ENCODE measurements at places on chromosomes 7 and 10.
A peak's percentile ranks its signal among the peaks of the same experiment; 100 is the strongest.

DNA sequence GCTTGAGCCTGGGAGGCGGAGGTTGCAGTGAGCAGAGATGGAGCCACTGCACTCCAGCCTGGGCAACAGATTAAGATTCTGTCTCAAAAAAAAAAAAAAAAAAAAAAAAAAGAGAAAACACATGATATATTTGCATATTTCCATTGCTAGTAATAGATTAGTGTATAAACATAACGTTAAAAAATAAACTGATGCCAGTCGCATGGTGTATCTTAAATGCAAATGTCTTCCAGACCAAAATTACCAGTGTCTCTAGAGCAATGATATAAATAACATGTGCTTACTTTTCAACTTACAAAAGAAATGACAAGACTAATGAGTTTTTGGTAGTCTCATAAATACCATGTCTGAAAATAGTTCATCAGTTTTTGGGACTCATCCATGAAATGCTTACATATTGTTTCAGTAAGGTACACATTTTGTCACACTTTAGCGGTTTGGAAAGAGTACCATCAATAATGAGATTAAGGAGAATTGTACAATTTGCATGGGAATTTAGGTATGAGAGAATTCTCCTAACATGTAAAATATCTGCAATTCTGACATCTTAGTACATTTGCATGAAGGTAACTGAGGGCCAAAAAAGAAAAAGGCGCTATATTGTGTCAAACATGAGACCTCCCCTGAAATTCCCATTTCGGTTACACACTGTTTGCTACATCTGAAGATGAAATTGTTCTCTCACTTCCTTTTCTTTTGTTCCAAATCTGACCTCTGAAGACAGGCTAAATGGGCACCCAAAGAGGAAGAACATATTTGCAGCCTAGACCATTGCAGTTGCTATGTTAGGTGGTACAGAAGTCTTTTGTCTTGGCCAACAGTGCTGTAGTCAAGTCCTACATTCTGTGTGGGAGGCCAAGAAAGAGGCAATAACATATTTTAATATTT, 51.5 kb upstream of the PIP4K2A start:
- DNase-seq: no peak

GRCh38 chr7:48259463-48260280, 88.4 kb downstream of the ABCA13 start:
- no peak for DNase-seq

DNA sequence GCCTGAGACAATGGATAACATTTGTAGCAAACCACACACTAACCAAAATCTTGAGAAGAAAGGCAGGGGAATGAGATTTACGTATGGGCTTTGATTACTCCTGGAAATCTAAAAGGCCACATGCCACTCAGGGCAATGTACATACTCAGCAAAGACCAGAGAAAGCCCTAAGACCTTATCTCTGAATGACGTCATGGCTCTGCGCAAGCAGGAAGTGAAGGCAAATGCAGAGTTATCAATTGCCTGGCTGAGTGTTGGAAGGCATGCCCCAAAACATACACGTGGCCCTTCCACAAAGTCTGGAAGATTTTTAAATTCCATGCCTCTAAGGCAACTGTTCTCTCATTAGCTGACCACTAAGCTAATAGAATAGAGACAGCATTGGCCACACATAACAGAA, 90.9 kb upstream of the NRBF2 start:
- DNase-seq: no peak

DNA sequence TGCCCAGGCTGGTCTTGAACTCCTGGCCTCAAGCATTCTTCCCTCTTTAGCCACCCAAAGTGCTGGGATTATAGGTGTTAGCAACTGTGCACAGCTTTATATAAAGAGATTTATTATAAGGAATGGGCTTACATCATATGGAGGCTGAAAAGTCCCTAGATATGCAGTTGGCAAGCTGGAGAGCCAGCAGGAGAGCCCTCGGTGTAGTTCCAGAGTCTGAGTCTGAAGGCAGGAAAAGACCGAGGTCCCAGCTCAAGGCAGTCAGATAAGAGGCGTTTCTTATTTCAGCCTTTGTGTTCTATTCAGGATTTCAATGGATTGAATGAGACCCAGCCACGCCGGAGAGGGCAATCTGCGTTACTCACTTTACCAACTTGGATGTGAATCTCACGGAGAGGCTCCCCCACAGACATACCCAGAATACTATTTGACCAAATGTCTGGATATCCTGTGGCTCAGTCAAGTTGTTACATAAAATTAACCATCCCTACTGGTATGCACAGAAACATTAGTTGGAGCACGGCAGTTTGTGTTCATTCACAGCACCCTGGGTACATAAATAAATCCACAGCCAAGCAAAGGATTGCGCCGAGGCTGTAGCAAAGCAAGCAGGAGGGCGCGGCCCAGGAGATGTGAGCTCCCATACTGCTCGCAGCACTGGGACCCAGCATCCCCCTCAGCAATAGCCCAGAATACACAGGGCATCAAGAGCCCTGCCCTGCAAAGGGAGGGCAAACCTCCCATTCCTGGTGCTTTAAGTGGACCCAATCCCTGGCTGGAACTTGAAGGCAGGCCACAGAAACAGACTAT, 158.4 kb upstream of the ZNF32 start:
- no peak for DNase-seq

DNA sequence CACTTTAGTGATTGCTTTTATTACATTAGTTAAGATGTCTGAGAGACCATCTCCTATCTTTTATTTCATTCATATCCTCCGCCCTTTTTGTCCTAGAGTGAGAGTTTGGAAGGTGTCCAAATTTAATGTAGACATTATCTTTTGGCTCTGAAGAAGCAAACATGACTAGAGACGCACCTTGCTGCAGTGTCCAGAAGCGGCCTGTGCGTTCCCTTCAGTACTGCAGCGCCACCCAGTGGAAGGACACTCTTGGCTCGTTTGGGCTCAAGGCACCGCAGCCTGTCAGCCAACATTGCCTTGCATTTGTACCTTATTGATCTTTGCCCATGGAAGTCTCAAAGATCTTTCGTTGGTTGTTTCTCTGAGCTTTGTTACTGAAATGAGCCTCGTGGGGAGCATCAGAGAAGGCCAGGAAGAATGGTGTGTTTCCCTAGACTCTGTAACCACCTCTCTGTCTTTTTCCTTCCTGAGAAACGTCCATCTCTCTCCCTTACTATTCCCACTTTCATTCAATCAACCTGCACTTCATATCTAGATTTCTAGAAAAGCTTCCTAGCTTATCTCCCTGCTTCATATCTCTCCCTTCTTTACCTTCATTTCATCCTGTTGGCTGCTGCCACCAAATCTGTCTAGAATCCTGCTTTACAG, 10.4 kb upstream of the CLCN1 start:
- DNase-seq: peak; percentile 8

DNA sequence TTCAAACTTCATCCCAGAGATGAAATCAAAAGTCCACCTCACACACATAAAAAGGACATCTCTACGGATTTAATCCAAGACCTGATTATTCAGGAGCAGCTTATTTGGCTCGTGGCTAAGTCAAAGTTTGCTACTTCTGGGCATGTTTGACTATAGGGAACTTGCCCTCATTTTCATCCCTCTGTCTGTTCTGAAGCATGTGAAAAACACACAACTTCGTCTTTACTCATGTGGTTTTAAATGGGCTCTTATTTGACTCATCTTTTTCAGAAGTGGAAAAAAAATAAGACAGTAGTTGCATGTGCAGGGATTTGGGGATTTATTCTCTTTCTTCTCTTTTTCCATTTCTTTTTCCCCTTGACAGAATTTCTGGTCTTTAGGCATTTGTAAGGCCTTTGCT, 295.9 kb downstream of the TFEC start:
- DNase-seq: no peak

DNA sequence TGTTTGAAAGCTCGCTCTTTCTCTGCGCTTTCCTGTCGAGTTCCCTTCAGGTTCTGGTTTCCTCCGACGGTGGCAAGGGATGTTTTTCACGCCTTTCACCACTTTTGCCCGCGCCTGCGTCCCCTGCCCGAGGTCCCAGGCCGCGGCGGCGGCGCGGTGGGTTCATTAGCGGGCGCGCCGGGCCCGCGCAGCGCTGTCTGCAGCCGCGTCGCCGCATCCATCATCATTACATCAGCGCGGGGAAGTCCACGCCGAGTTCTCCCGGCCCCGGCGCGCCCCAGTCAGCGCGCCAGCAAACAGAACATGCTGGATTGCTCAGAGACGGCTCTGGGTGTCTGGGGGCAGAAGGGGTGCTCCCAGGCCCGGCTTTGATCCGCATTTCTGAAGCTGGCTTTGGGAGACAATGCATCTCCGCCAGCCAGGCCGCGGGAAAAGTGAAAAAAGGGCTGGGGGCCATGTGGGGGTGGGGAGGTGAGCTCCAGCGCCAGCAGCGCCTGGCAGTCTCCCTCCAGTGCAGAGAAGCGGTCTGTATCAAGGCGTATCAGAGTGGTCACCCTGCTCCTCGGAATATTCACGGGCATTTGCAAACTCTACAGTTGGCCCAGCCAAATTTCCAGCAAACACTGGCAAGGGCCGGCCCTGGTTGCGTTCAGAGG, 8.9 kb downstream of the GLI3 start:
- no peak for DNase-seq

DNA sequence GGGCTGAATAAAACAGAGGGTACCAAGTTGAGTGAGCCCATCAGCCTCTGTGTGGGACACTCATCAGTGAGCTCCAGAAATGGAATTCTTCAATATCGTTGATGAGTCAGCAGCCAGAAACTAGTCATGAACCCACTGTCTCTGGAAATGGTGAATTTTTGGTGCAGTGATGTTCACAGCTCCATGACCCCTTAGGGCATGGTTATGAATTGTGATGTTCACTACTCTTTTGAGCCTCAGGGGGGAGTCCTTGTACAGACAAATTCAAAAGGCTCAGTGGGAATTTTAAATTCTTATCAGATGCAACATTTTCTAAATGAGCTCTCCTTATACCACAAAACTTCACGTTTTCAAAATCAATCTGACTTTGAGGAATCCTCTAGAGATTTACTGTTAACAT, 335.7 kb downstream of the PHTF2 start:
- peak; percentile 68 for DNase-seq

DNA sequence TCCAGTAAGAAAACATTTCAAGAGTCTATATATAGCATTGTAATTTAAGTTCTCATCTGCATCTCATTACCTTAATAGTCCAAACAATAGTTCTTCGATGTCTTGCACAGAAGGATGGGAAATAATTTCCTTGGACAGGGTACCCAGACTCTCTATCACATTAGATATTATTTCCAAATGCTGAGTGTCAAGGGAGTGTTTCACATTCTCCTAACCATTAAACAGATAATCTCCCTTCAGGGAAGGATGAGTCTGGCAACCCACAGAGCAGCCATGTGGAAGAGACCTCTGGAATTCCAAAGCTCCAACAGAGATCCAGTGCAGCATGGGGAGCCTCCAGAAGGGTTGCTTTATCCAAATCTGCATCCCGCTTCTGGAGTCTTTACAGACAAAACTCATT, 89.6 kb downstream of the FZD1 start:
- DNase-seq: peak; percentile 20

- DNase-seq: no peak
Observed at GRCh38 chr7:8322667-8323066, 60.7 kb upstream of the ICA1 start.

- no peak for DNase-seq
Observed at GRCh38 chr7:35792472-35792871, 8.4 kb upstream of the SEPTIN7 start.

DNA sequence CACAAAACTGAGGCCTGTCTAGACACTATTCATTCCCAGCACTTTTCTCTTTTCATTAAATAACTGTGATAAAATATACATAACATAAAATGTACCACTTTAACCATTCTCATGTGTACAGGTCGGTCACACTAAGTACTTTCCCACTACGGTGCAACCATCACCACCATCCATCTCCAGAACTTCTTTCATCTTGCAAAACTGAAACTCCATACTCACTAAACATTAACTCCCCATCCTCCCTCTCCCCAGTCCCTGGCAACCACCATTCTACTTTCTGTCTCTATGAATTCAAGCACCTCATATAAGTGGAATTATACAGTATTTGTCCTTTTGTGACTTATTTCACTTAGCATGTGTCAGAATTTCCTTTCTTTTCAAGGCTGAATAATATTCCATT, 53.0 kb downstream of the ARHGAP12 start:
- DNase-seq: no peak

- no peak for DNase-seq
Observed at GRCh38 chr7:127901895-127902703, 129.1 kb downstream of the LRRC4 start.

- DNase-seq: no peak
Observed at GRCh38 chr7:74360008-74360407, 70.8 kb downstream of the CLIP2 start.

- no peak for DNase-seq
Observed at GRCh38 chr10:36421992-36422391, 703.4 kb upstream of the ANKRD30A start.

DNA sequence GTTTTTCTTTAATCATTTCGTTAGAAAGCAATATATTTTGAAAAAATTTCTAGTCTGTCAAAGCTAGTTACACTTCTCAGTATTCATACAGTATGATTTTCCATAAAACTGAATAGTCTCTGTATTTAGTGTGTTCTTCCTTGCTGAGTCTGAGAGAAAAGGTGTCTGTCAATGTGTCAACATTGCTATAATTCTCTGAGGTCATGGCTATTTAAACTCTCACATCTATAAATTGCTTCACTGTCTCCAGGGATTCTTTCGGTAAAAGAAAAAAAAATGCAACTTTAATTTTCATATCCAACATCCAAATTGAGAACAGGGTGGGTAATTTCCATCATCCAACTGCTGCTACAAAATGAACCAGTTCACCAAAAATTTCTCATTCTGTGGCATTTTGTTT, 319.7 kb upstream of the GHITM start:
- DNase-seq: no peak

DNA sequence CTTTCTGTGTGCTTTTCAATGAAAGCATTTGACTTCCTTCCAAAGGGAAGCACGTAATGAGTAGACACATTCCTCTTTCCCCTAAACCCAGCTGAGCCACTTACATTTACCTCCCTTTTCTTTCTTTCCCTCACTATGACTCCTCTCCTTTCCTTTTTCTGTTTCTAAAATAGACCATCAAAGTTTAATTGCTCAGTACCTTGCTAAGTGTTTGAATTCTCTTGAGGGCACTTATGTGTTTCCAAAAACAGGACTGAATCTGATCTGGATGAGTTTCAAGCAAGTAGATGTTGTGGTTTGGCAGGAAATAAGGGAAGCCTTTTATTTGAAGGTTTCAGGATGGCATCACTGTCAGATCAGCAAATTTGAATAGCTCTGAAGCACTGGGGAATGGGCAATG, 396.2 kb downstream of the REEP3 start:
- DNase-seq: no peak

GRCh38 chr10:775245-776075, 86.0 kb upstream of the DIP2C start:
- no peak for DNase-seq

DNA sequence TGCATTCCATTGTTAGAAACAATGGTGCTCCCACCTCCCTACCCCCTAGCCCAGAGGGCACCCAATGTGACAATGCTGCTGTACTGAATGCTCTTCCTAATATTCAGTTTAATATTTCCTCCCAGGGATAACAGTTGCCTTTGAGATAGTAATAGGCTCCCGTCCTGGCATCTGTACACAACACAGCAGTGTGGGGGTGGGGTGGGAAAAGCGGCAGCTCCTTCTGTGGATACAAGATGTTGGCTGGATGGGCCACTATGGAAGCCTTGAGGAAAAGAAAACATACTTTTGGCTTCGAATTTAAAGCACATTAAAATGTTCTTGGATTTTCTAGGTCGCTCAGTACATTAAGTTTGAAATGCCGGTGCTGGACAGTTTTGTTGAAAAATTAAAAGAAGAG, 9.2 kb upstream of the ZNF22 start:
- DNase-seq: no peak

GRCh38 chr10:69415049-69415448, 1.7 kb downstream of the TACR2 start:
- DNase-seq: no peak

- no peak for DNase-seq
Observed at GRCh38 chr10:88271761-88272543, 311.2 kb downstream of the RNLS start.

GRCh38 chr7:51344406-51345138, 28.0 kb upstream of the COBL start:
- no peak for DNase-seq
